GM23338 (cell line): ENCODE measurements at places on chromosomes 7 and 10.
A peak's percentile ranks its signal among the peaks of the same experiment; 100 is the strongest.

- DNase-seq = no peak
Measured at GRCh38 chr10:15015451-15015850, 28.3 kb upstream of the OLAH start.

DNA sequence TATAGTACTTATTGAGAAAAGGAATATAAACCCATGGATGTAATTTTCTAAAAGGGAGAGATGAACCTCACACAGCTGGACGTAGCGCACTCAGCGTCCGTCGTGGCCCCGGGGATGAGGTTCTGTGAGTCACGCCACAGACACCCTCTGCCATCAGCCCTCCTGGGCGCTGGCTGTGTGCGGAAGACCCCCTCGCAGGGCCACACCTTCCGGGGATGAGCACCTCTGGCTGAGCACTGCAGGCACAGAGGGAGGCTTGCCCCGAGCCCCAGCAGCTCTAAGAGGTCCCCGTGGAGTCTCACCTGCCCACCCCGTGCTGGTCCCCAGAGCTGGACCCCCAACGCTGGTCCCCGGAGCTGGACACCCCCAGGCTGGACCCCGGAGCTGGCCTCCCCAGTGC is 215.8 kb downstream of the PTPRN2 start:
- no peak for DNase-seq

GRCh38 chr10:22250897-22251660 is 33.3 kb upstream of the EBLN1 start:
- no peak for DNase-seq

DNA sequence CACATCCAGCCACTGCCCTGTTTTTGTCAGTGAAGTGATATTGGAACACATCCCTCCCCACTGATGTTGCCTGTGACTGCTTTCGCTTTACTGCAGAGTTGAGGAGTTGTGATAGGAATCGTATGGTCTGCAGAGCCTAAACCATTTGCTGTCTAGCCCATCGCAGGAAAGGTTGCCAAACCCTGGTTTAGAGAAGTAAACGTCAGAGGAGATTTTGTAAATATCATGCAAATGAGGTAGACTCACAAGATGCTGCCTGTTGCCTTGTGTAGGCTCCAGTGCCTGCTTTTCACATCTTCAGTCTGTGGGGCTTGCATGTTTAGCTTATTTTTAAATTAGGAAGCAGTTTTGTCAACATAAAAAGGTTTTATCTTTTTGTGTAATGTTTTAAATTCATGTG is 107.1 kb downstream of the TRRAP start:
- no peak for DNase-seq

DNA sequence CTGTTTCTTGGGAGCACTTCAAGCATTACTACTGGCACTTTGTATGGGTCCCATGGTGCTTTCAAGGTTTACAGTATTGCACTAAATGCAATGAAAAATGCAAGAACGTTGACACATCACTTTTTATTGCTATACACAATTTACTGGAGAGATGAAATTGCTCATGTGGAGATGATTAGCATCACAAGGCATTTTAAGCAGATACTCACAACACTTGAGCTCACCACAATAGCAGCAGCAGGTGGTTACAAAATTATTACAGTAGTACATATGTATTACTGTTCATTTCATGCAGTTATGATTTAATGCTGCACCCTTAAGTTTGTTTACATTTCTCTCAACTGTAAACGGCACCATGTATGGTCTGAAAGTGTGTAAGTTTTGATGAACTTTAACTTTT is 537.7 kb downstream of the GRM8 start:
- no peak for DNase-seq

DNA sequence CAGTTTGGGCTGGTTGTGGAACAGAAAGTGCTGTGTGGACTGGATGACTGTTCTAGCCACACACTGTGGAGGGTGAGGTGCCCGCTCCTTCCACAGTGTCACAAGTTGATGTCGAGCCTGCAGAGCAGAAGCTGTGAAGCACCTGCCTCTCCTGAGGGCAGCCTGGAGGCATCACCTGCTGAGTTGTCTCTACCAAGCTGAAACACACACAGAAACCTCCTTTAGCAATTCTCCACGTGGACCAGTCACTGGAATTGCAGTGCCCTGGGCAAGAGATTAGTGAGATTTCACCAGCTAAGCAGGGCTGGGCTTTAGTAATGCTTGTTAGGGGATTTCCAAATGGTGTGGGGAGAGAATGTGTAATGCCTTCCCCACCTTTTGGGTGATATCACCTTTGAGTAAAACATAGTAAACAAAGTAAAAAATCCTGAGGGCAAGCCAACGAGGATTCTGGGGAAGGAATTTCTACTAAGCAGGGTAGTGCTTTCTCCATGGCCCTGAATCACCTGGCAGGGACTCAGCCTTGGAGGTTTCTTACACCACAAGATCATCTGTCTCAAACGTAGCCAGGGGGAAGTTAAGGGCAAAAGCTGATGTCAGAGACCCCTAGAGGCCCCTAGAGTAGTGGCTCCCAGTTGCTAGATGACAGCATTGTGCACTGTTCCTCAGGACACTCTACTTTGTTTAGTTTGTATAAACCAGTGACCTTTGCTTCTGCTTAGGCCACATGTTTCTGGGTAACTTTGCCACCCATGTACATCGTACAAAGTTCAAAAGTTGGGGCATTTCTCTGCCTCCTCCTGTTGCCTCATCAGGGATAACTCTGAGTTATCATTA is 233.1 kb upstream of the IGFBP3 start:
- peak; percentile 15 for DNase-seq

DNA sequence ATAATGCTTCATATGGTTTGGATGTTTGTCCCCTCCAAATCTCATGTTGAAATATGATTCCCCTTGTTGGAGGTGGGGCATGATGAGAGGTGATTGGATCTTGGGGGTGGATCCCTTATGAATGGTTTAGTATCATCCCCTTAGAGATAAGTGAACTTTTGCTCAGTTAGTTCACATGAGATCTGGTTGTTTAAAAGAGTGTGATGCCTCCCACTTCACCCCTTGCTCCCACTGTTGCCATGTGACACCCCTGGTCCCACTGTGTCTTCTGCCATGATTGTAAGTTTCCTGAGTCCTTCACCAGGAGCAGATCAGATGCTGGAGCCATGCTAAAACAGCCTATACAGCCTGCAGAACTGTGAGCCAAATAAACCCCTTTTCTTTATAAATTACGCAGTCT is 13.1 kb upstream of the AUTS2 start:
- no peak for DNase-seq

DNA sequence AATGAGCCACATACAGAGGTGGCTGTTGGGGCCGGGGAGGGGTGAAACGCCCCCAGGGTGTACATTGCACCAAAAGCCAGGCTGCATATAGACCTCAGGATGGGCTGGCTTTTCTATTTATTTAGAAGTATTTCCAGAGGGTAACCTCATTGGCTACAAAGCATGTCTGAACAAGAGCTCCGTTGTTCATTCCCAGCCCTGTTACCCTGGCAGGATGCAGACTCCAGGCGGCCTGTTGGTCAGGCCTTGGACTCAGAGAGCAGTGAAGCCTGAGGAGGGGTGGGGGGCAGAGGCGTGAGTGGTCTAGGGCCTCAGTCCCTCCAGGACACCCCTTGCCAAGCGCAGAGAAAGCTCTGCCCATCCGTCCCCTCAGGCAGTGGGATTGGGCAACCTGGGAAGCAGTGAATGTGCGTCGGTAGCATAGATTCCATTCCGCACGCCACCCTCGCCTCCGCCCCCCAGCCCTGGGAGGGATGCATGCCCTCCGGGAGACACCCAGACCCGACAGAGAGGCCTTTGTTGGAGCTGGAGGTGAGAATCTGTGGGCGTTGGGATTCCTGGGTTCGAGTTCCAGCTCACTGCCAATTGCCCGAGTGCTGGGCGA is 41.9 kb downstream of the TCF7L2 start:
- DNase-seq = no peak

DNA sequence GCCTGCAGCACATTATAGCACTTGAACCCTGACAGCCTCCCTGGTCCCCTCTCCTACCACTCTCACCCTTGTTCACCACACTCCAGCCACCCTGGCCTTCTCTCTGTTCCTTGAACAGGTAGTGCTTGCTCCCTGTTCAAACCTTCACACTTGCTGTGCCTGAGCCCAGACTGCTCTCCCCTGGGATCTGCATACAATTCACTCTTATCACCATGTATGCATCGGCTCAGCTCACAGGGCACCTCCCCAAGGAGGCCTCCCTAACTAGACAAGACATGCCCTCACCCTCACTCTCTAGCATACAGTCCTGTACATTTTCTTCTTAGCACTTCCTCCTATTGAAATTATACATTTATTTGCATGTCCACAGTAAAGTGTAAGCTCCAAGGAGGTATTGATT is 59.3 kb downstream of the FAM13C start:
- DNase-seq = no peak
